ENCODE measurements at places on chromosomes 7 and 10.

DNA sequence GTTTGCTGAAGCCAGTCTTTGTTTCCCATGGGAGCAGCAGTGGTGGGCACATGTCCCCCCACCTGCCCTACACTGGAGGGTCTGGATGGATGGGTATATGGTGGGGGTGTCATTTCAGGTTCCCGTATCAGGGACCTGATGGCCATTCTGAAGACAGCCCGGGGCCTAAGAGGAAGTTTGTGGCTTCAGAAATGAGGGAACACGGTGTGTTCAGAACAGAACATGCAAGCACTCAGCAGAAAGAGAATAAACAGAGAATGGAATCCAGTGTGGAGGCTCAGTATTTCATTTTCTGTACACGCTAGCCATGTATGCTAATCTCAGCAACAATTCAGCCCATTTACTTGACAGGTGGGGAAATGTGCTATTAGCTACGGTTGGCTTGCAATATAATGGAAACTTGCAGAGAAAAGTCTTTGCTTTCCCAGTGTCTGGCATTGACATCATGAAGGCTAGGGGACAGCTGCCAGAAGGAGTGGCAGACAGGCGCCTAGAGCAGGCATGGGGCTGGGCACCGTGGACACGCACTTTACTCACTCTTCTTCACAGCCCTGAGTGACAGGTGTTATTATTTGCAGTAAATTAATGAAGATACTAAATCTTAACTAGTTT, 98.6 kb downstream of the ELMO1 start:
- DNase-seq: no peak

- no peak for DNase-seq
These were observed 14.7 kb downstream of the HSPB1 start for GRCh38 chr7:76316984-76317781.

DNA sequence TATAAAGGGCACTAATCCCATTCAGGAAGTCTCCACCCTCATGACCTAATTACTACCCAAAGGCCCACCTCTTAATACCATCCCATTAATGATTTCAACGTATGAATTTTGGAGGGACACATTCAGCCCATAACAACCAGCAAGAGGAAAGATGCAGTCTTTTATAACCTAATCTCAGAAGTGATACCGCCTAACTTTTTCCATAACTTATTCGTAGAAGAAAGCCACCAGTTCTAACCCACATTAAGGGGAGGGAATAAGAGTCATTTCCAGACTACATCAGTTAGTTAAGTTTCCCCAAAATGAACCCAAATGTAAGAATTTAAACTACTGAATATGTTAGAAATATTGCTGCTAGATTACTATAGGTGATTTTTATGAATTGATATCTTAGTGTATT, 32.1 kb upstream of the LHFPL3 start:
- DNase-seq: no peak

DNA sequence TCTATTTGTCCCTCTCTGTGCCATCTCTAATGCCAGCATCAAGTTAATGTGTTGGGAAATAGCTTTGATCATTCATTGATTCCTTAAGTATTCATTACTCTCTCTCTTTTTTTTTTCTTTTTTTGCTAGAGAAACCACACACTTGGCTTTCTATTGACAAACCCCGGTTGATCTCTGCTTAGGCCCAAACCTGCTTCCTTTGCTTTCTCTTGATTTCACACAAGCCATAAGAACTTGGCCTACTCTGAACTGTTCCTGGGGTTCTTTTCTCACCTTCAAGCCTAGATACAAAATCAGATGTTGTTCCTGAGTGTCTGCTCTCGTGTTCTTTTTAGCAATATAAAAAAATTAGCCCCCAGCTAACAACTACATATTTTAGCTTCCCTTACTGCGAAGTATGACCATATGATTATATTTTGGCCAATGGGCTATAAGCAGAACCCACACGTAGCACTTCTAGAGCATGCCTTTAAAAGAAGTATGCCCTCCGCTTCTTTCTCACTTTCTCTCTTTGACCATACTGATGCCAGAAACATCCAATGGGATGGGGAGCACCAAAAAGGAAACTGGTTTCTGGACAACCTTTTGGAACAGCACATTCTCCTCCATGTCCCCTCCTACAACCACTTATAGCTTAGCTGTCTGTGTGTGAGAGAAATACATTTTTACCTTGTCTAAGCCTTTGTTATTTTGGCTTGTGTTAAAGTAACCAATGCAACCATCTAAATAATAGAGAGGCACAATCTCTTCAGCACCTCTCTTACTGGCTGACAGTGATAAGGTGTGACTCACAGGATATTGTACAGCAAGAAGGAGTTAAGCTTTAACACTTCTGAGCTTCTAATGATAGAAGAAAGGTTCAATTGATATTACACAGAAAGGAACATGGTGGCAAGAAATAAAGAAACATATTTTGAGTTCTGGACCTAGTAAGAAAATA, 96.6 kb upstream of the LRRN3 start:
- DNase-seq: no peak

DNA sequence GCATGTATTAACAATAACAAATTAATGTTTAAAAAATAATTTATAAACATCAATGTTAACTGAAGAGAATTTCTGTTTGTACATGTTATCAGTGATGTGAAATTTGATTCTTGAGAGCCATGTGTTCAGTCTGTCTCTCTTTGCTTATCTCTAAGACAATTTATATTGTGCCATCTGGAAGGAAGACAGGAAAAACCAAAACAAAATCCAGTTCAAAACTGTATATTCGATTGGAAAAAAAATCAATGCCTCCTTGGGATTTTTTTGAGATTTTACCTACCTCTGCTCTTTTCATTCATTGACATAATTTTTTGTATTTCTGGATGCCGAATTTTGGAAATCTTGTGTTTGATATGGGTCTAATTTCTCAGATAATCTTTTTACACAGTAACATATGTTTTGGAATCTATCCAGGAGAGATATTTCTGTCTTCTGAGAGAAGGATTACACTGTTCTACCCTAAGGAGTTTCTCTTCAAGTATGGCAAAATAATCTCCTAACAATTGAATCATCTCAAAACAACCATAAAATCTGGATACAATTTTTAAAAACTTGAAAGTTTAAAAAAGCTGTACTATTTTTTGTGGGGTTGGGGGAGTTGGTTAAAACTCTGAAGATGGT, 311.9 kb upstream of the GNAI1 start:
- no peak for DNase-seq

- no peak for DNase-seq
These were observed 38.8 kb downstream of the EPC1 start for GRCh38 chr10:32308027-32308603.

DNA sequence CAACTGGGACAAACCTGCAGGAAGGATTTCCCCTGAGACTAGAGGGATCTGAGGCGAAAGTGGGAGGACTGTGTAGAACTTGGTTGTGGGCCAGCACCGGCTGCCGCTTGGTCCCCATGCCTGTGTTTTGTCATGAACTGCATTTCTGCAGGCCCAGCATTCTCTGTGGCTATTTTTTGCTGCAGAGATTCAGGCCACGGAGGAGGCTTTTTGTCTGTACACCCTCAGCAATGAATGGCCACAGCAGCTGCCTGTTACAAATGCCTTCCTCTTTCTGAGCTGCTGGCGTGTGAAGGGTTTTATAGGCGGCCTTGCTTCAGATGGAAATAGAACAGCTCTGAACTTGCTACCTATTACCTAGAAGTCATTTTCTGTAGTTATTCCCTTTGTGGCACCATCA, 164.4 kb downstream of the SH2D4B start:
- DNase-seq: no peak

DNA sequence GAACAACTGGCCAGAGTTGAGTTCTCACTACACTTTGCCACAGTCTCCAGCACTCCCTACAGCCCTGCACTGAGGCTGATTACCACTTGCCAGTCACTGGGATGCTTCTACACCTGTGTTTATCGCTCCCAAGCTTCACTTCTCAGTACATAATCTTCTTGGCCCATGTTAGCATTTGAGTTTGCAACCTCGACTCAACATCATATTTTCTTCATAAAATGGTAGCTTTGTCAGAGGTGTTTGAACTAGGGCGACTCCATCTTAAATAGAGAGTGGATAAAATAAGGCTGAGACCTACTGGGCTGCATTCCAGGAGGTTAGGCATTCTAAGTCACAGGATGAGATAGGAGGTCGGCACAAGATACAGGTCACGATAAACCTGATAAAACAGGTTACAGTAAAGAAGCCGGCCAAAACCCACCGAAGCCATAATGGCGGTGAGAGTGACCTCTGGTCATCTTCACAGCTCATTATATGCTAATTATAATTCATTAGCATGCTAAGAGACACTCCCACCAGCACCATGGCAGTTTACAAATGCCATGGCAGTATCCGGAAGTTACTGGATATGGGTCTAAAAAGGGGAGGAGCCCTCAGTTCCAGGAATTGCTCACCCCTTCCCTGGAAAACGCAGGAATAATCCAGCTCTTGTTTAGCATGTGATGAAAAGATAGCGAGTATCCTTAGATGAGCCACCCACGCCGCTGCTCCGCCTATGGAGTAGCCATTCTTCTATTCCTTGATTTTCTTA, 105.8 kb upstream of the KLF6 start:
- DNase-seq: no peak

DNA sequence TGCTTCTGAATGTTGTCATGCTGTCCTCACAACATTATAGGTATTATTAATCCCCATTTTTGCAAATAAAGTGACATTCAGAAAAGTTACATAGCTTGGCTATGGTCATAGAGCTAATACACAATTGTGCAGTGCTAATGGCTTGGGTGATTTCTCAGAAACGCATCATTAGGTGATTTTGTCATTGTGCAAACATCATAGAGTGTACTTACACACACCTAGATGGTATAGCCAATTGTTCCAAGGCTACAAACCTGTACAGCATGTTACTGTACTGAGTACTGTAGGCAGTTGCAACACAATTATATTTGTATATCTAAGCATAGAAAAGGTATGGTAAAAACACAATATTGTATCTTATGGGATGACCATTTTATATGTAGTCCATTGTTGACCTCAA, 91.0 kb downstream of the BTAF1 start:
- DNase-seq: no peak

DNA sequence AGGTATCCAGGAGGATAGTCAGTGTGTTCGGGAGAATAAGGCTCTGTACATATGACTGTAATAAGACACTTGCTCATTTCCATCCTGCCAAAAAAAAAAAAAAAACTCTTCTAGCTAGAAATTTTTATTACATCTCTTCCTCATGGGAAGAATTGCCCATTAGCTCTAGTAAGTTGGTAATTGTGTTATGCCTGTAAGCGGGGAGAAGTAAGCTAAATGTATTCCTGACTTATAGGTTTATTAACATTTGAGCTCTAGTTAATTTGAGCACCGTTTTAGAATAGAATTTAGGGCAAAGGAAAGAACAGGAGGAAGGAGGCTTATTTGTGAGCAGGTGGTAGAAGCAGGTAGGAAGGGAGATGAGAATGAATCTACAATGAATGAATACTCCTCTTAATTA, 1210.6 kb downstream of the SORCS1 start:
- no peak for DNase-seq

DNA sequence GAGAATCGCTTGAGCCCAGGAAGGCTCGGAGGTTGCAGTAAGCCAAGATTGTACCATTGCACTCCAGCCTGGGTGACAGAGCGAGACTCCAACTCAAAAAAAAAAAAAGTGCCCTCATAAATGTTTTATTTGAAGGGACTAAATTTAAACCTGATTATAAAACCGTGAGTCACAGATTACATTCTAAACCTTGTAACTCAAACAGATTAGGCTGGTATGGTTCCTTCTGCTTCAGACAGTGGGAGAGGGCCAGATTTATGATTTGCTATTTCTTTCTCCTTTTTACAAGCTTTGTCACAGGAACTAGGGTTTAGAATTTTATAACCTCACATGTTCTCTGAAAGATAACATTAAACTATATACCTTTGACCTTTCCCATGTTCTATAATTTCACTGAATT, 801.2 kb upstream of the ZWINT start:
- no peak for DNase-seq

- no peak for DNase-seq
These were observed 33.3 kb downstream of the CASP7 start for GRCh38 chr10:113712755-113713639.

- DNase-seq: no peak
These were observed 644 bp downstream of the BUD23 start for GRCh38 chr7:73683788-73684693.

All from left renal cortex interstitium (tissue), 4 donors.